ENCODE measurements at places on chromosomes 3 and 15.

GRCh38 chr3:66370179-66370578, 130.6 kb downstream of the LRIG1 start:
- DNase-seq: no peak

DNA sequence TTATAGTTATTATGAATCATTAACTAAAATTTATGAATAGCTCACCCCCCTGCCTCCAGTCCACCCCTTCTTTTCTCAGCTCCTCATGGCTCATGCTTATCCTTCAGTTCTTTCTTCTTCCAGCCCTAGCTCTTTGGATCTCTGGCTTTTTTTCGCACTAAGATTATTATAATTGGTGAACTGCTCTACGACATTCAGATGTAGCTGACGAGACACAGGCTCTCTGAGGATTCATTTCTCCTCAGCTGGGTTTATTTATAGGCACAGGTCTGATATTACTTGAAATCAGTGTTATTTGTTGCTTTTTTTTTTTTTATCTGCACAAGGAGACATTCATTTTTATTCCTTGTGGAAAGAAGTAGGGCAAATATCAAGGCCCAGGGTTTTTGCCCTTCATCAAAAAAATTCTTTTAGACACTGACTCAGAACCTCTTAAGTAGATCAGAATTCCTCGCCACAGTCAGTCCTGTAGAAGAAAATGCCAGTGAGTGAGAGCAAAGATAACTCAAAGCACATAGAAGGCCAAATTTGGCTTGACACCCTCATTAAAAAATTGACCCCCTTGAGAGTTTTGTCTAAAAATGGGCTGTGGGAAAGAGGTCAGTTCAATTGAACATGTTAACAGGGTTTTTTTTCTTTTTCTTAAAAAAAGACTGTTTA, 106.6 kb downstream of the MYH15 start:
- DNase-seq: no peak

GRCh38 chr3:71614869-71615268, 31.3 kb upstream of the FOXP1 start:
- no peak for DNase-seq

DNA sequence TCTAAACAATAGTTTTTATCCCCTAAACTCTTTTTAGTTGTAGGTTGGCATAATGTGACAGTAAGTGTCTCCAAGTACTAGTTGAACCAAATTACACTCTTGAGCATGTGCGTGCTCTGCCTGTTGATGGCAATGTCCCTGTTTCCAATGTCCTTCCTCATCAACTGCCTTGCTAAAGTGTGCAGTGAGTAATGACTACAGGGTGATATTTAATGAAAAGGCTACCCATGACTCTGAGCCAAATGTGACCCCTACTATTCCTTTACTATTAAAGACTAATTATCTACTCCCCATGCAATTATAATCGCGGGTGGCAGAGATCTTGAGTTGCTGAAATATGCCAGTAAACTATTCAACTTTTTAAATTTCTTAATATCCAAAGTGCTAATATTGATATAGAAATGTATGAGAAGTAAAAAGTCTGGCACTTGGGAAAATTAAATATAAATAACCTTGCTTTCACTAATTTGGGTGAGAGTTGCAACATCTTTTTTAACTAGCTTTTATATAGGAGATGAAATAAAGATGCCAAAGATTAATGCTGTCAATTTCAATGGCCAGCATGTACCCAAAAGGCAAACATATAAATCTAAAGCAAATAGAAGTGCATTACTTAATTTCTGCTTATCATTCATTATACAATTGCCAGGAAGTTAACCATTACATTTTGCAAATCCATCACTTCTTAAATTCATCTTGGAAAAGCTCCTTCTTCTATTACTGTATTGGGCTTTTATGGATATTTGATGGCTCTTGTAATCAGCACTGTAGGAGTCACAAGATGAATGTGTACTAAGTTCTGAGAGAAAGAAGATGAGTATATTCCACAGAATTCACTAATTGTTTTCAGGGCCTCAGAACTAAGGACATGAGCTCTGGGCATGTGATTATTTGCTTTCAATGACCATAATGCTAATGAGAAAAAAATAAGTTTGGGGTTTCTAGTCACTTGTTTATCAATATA, 518.2 kb upstream of the NAALADL2 start:
- no peak for DNase-seq

DNA sequence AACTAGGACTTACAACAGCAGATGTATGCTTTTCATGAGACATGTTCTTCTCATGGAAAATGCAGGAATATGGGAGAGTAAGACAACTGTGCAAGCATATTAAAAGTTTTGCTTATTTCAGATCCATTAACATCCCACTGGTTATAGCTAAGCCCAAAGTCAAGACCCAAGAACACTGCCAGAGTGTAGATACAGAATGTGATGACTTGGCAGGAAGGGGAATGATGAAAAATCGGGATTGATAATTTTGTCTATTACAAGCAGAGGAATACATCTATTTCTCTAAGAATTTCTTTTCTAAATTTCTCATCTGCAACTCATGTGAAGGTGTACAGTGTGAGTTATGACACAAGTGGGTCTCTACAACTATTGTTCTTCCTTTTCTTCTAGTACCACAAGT, 76.4 kb downstream of the SPATA16 start:
- no peak for DNase-seq

DNA sequence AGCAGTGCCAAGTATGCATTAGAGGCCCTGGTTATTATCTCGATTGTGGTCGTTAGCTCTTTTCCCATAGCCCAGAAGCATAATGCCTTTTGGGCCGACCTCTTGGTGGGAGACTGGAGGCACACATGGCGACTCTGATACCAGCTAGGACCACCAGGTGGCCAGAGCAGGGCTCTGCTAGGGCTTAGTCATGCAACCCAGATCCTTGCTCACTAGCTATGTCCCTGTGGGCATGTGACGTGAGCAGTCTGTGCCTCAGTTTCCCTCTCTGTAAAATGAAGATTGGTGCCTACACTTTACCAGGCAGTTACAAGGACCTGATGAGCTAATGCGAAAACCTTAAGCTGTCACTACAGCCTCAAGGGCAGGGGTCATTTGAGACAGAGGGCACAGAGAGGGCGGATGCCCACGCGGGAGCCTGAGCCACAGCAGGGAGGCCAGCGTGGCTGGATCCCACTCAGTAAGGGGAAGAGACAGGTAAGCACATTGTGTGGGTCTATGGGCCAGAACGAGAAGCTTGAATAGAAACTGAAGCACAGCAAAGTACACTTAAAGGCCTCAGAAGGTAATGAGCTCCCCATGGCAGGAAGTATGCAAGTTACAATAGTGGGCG, 8.8 kb downstream of the KLF15 start:
- no peak for DNase-seq

DNA sequence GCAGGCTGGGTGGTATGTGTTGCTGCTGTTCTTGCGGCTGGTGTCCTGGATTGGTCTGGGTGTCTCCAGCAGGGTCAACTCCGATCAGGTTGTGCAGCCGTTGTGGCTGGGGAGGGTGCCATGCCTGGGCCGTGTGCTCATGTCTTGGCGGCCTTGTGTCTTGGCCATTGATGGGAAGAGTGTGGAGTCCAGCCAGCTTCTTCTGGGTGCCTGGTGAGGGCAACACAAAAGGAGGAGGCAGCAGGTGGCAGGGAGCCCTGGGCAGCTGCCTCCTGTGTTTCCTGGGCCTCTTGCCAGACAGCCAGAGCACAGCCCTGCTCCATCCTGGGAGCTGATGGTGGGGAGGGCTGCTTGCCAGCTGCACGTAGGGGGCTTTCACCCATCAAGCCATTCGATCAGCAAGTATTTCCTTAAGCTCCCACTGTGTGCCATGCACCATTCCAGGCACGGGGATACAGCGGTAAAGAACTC, 4.3 kb downstream of the CHAC1 start:
- no peak for DNase-seq

- DNase-seq: no peak
Measured at GRCh38 chr3:43957553-43957952, 266.8 kb downstream of the ABHD5 start.

GRCh38 chr3:15427981-15428380, 583 bp downstream of the EAF1 start:
- no peak for DNase-seq

- DNase-seq: no peak
Measured at GRCh38 chr3:194929578-194929960, 243.9 kb downstream of the FAM43A start.

DNA sequence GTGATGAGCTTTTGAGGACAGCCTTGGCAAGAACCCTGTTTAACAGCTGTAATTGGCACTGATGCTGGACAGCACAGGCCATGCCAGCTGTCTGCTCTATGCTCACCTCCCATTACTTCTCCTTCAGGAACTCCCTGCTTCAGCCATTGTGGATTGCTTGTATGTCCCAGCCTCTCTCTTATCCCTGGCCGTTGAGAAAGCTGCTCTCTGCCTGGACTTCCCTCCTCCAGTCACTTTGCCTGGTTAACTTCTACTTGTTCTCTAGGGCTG, 444.5 kb downstream of the EPHB1 start:
- no peak for DNase-seq

DNA sequence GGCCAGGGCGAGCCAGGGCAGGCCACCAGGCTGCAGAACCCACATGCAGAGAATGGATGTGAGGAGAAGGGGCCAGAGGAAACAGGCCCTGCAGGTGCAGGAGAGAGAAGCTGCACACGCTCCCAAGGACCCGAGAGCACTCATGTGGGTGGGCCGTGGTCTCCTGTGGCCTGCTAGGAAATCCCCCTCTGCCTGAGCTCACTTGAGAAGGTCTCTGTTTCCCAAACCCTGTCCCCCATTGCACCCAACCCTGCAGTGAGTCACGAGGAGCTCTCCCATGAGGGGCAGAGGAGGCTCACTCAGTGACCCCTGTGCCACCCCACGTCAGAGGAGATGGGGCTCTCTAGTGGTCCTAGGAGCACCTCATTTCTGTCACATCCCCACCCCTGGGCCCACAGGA, 111.1 kb downstream of the KLF13 start:
- peak; percentile 33 for DNase-seq

- DNase-seq: peak; percentile 33
Measured at GRCh38 chr15:70099967-70100473, 2.3 kb upstream of the TLE3 start.

- DNase-seq: peak; percentile 8
Measured at GRCh38 chr15:63860155-63860554, 26.4 kb upstream of the HERC1 start.

- no peak for DNase-seq
Measured at GRCh38 chr15:51661072-51661471, 20.2 kb upstream of the SCG3 start.

DNA sequence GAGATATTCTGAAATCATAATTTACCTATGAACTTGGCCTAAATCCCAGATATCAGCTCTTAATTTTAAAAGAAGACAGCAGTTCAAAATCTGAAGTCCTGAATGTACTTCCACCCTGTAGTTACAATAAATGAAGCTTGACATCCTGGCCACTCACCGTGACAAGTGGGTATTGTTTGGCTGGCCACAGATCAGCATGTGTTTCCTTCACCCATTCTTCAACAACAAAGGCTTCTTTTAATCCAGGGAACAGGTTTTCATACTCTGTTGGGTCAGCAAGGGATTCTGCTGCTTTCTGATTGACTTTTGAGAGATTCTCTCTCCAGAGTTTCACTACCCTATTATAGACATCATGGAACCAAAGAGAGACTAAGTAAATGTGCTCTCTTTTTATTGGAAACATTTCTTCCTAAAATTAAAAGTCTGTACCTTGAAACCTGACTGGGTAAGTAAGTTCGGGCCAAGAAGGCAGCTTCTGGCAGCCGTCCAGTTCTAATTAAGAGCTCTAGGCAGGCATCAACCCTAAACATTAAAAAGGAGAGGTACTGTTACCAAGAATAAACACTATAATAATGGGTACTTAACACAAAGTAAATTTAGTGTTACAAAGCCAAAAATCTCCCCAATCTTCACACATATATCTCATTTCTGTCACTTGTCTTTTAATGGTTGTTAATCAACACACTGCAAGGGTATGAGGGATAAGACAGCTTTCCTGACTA, 15.2 kb downstream of the MRPS22 start:
- no peak for DNase-seq

DNA sequence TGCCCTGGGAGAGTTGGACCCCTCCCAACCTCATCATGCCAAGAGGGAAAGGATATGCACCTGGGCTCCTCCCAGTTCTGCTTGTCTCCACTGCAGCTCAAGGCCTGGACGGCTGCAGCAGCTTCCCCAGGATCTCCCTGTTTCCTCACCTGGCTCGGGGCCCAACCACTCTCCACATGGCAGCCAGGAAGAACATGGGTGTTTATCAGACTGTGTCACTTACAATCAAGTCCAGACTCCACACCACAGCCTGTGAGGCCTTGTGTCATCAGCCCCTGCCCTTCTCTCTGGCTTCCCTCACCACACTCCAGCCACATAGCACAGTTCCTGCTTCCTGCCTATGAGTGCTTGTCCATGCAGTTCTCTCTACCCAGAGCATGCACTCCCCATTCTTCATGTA, 534.4 kb downstream of the EPHB1 start:
- DNase-seq: no peak

DNA sequence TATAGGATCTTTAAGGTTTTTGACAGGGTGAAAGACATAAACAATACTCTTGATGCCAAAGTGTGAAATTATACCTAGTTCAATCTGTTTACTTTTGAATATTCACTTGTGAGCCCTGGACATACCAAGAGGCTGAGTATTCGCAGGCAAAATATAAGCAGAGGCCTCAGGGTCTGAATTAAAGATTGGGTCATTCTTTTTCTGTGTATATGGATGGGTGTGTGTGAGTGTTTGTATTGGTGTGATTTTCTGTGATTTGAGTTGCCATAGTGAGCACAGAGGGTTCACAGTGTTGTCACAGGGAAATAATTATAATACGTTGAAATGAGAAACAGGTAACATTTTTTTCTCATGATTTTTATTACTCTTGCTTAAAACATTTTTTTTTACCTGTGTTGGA, 770.7 kb upstream of the ALCAM start:
- no peak for DNase-seq

- no peak for DNase-seq
Measured at GRCh38 chr3:14248849-14249523, 70.4 kb downstream of the LSM3 start.

GRCh38 chr15:38564557-38565286, at the start of gene RASGRP1:
TSS of gene RASGRP1 (minus strand) at chr15:38564814. CDS start at chr15:38564628, 186 bp downstream.
- peak; percentile 91 for DNase-seq

DNA sequence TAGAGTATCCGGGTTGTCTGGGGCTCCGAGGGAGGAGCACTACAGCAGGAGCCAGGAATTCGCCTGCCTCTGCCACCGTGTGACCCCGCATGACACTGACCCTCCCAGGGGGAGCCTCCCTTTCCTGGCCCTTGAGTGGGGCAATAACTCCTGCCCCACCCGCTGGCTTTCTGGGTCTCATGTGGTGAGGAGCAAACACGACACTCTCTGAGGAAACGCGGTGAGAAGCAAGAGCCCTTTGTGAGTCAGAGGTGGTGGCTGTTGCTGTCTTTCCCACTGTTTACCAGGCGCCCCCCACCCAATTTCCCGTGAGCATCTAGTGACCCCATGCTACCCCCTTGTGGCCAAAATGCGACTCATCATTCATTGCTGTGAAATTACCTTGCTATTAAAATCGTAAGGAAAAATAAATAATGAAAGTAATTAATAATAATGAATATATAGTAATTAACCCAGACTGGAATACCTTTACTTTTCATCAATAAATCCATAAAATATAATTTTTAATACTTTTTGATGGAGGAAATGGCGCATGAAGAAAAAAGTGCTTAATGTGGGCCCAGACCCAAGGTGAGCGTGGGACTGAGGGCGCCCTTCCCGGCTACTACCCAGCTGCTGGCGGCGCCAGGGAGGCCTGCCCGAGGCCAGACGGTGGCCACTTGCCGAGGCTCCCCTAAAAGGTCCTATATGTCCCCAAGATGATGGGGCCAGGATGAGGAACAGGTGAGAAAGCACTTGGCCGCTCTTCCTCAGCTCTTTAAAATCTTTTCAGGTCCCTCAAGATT, 29.3 kb downstream of the CCNL1 start:
- peak; percentile 87 for DNase-seq
